ENCODE measurements at places on chromosomes 13 and 19.

DNA sequence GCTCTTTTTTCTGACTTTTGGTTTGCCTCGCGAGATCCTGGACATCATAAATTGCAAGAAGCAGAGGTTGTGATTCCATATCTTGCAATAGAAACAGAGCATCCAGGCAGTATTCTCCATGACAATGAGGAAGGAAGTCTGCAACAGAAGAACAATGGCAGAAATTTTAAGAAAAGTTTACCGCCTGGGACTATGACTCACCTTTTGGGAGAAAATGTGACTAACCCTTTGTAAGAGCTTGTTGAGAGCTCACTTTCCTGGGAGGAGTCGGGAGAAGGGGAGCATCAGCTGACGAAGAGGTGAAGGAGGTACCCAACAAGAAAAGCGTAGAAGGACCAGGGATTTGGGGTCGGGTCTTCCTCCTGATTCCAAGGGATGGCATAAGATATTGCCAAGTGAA, 34.3 kb upstream of the TNFSF11 start:
- DNase-seq, result no peak

DNA sequence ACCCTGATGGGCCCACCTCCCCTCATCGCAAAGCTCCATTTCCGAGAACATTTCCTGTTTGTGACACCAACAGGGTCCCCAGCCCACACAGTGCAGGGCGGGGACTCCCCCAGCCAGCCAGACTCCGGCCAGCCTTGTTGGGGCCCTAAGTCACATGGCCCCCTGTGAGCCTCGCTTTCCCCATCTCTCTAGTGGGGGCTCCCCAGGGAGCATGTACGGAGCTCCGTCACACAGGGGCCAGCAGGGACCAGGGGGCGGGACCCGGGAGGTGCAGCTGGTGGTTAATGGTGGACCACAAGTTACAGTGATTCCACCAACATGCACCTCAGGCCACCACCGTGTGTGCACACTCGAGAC, 1.7 kb downstream of the TBXA2R start:
- DNase-seq, result peak; percentile 50

- DNase-seq, result no peak
Measured at GRCh38 chr13:79282508-79282907, 123.5 kb downstream of the RBM26 start.

DNA sequence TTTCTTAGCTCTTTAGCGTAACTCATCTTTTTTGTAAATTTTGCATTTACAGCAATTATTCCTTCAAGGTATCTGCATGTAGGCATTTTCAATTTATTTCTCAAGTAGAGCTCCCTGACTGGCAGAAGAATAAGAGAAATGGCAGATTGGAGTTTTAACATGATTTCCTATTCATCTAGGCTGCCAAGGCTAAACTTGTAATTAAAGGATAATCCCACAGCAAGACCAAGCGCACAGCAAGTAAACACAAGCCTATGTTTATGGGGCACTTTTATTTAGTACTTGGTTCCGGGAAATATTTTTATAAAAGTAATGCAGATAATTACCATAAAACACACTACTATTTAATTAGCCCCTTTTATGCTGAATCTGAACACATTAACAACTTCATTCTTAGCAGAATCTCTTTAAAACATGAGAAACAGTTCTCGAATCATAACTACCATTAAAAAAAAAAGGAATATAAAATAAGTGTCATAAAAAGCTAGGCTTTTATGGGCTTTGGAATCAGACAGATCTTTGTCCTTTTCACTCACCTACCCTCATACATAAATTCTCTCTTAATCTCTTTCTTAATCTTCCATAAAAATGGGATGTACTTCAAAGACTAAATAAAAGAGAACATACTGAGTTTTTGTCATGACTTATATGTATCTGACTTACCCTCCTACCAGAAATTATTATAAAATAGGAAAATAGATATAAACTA, 961.6 kb upstream of the MIR17HG start:
- DNase-seq, result no peak

DNA sequence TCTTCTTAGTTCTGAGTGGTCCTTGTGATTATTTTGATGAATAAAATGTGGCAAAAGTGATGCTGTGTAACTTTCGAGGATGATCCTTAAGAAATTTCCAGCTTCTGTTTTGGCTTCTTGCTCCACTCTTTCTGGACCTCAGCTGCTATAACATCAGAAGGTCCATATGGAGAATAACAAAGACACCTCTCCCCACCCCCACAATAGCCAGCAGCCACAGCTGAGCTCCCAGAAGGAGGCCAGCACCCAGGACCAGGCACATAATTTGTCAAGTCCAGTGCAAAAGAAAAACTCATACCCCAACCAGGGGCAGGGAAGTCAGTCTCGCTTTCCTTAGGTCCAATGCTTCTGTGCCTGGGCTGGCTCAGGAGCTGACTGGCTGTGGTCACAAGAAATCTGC, 357.6 kb downstream of the RFC3 start:
- DNase-seq, result no peak

- DNase-seq, result no peak
Measured at GRCh38 chr13:30863796-30864195, 42.3 kb upstream of the MEDAG start.

DNA sequence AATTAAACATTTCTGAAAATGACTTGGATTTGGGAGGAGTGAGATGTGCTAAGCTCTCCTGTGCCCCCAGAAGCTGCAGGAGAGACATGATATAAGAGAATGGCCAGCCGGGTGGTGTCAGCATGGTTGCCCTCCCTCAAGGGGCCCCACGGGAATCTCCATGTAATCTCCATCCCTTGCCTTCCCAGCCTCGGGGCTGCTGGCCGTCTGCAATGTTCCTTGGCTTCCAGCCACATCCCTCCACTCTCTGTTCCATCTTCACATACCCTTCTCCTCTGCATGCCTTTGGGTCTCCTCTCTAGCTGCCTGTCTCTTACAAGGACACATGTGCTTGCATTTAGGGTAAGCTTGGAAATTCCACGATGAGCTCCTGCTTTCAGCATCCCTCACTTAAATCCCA, 172.0 kb downstream of the TSHZ3 start:
- no peak for DNase-seq

- peak; percentile 52 for DNase-seq
Measured at GRCh38 chr19:47523473-47523872, 8.6 kb upstream of the NAPA start.

DNA sequence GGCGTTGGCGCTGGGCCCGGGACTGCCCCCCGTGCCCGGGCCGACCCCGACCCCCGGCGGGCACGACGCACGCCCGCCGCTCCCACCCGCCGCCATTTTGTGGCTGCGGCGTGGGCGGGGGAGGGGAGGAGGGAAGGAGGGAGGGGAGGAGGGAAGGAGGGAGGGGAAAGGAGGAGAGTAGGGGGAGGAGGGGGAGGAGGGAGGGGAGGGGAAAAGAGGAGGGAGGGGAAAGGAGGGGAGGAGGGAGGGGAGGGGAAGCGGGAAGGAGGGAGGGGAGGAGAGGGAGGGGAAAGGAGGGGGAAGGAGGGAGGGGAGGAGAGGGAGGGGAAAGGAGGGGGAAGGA, at the start of gene BTBD2:
BTBD2 (minus strand) TSS at position 107 of the 343 bp plus-strand sequence; CDS start at position 96, 11 bp downstream.
- DNase-seq, result peak; percentile 86

- DNase-seq, result no peak
Measured at GRCh38 chr19:4376991-4377781, 23.2 kb downstream of the SH3GL1 start.

DNA sequence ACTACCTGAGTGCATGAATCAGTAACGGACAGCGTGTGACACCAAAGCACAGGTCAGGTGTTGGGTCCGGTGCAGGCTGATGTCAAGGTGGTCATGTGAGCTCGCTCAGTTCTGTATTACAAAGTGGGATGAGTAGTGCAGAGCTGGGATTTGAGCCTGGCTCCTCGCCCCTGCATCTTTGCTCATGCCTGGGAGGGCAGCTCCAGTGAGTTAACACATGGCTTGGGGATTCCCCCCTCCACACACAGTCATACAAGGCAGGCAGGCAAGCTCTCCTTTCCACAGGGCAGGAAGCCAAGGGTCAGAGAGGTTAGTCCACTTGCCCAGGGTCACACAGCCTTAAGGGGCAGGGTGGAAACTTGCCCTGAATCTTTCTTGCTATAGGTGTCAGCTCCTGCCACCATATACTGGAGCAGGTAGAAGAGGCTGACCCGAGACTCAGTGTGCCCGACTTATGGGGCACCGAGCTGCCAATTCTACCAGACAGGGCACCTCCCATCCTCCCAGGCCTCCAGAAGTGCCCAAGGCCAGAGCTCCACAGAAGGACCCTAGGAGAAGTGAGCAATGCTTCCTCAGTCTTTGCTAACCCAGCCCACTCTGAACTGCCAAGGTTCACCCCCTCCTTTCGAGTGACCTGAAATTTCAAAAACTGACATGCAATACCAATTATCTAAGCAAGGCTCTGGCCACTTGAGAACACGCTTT, 35.4 kb downstream of the ZNF787 start:
- DNase-seq, result no peak

- DNase-seq, result no peak
Measured at GRCh38 chr13:113148407-113148806, 10.0 kb upstream of the PROZ start.

DNA sequence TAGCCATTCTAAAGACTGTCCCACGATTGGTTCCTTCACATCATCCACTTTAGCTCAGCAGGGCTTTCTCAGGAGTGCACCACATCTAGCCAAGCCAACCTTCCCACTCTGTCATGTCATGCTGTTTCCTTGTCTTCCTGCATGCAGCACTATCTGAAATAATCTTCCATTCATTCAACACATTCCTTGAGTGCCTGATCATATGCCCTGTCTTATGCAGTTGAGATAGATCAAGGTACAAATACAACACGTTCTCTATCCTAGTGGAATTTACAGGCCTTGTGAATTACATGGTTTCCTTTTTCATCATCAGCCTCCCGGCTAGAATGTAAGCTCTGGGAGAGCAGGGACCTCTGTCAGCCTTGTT, 6.8 kb upstream of the MRPS31 start:
- no peak for DNase-seq

- DNase-seq, result no peak
Measured at GRCh38 chr13:72521940-72522661, 205.3 kb downstream of the MZT1 start.

DNA sequence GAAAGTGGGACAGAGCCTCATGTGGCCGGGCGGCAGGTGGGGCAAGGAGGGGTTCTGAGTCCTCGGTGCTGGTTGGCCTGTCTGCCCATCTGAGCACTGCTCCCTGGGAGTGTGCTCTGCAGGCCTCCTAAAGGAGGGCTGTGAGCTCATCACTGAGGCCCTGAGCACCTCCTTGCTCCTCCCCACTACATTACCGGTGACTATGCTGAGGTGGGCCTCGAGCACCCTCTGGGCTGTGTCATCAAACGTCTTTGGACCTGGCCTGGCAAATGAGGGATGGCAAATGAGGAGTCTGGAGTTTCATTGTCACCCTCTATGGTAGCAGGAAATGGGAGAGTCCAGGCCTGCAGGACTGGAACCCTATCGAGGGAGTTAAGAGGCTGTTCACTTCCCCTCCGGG, 38.8 kb upstream of the ZNF429 start:
- no peak for DNase-seq

- DNase-seq, result peak; percentile 46
Measured at GRCh38 chr13:48222358-48223301, 10.4 kb upstream of the ITM2B start.

DNA sequence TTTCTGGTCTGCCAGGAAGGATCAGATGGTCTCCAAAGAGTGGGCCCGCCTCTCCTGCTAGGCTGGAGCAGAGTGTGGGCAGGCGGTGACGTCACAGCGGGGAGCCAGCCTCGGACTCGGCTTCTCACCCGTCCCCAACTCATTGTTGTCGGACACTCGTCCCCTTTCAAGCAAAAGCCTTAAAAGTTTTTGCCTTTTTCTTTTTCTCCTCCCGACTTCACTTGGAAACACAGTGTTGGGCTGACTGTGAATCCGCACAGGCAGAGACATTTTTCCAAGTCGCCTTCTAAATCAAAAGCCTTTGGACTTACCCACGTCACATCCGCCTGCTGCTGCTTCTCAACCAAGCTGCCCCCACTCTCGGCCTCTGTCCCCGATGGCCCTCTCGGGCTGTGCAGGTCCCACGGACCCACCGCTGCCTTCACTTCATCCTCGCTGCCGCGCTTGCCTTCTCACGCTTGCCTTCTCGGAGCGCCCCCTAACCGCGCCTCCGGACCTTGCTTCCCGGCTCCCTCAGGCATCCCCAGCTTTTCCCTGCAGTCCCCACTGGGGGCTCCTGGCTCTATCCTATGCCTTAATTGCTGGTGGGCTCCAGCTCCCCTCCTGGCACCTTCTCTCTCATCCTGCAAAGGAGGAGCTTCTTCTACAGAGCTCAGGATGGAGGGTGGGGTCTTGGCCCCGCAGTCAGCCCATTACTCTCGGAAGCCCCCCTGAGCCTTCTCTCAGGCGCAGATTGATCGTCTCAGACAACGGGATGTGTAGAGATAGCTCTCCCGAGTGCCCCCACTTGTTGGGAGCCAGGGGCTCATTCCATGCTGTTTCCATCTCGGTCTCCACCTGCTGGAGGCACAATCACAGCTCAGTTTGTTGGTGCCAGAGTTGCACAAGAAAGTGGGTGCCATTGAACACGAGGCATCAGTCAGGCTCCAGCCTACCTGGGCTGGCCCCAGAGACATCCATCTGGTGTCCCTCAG, 3.9 kb upstream of the ZNF135 start:
- DNase-seq, result peak; percentile 10

GRCh38 chr19:43634506-43634871, 5.2 kb downstream of the CADM4 start:
- no peak for DNase-seq

GRCh38 chr13:106052200-106052767, 483.2 kb downstream of the EFNB2 start:
- no peak for DNase-seq

DNA sequence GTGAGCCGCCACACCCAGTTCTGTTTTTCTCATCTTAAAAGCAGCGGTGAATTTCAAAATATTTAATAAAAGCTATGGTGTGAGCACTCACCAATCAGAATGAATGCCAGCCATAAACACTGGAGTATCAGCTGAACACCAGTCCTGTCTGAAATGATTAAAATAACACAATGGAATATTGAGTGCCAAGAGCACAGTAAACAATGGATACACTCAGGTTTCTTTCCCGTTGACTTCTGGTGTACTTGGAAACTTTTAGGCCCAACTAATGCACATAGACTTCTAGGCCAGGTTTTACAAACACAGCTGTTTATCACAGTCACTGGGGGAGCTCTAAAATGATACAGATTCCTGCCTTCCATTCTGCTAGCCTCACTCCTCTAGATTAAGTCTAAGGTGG, 68.3 kb downstream of the SLC6A16 start:
- no peak for DNase-seq

- no peak for DNase-seq
Measured at GRCh38 chr13:75784003-75784402, 147.9 kb downstream of the LMO7 start.
